ENCODE measurements at places on chromosomes 5 and 9.

- no peak for DNase-seq
Observed at GRCh38 chr9:79668956-79669355, 97.2 kb downstream of the TLE4 start.

DNA sequence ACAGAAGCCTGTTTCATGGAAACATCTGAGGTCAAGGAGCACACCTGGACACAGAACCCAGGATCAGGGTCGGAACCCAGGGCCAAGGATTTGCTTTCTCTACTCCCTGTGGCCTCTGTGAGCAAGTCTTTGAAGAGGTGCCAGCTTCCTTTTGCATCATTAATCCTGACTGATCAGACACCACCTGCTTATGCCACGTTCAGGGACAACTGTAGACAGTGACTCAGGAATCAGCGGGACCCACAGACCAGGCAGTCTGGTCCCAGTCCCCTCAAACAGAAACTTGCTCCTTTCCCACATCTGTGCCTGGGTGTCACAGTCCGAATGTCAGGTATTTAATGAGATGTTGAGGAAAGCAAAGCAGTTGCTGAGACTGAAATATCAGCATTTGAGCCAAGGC lies 154.8 kb downstream of the SGCD start:
- no peak for DNase-seq

DNA sequence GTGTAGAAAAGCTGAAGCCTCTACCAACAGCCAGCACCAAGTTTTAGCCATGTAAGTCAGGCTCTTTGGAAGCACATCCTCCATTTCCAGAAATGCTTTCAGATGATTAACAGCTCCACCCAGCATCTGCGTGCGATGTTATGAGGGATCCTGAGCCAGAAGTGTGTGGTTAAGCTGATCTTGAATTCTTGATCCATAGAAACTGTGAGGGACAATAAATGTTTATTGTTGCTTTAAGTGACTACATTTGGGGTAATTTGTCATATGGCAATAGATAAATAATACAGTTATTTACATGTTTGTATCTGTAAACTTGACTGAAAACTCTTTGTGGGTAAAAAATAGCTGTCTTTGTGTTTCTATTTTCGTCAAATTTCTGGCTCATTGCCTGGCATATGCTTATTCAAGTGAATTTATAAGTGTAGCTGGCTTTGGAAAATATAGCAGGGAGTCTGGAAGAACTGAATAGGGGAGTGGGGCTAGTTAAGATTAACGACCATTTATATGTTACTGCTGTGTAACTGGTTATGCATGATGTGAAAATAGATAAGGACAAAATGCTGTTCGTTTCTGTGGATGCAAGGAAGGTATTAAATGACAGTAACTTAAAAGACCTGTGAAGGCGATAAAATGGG lies 234.1 kb downstream of the LRRC70 start:
- DNase-seq: no peak

GRCh38 chr5:132451387-132451786 lies 39.2 kb downstream of the IRF1 start:
- DNase-seq: no peak

GRCh38 chr5:87403409-87403808 lies 9.3 kb downstream of the CCNH start:
- no peak for DNase-seq
